ENCODE measurements at places on chromosomes 16 and 17.
A peak's percentile ranks its signal among the peaks of the same experiment; 100 is the strongest.

GRCh38 chr17:61444075-61444474, 8.1 kb upstream of the TBX4 start:
- no peak for DNase-seq

DNA sequence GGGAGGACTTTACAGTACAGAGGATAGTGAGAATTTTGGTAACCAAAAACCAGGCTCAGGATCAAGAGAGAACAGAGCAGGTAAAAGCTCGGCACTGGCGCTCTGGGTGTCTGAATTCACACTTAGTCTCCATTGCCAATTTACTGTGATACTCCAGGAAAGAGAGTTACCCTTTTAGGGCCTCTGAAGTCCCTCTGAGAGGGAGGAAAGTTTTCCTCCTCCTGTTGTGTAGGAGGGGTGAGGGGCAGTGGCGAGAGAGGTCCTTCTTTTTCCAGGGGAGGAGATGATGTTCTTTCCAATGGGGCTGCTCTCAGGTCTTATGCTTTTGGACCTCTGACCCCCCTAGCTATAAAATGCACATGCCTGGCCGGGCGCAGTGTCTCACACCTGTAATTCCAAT, 5.4 kb upstream of the TNS4 start:
- no peak for DNase-seq

DNA sequence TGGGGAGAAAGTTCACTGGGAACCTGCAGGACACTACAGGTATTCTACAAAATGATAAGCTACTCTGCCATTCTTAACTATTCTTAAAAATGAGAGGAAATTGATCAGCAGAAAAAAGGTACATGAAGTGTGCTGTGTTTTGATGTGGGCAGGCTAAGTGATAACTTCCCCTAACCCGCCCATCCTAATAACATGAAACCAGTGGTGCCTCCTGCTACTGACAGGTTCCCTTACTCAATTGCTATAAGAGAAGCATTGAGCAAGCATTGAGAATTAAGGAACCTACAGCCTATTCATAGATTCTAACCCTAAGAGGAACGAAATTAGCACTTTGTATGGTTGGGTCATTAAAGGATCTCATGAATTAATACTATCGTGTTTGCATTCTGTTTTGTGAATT, 18.9 kb downstream of the XYLT1 start:
- no peak for DNase-seq

DNA sequence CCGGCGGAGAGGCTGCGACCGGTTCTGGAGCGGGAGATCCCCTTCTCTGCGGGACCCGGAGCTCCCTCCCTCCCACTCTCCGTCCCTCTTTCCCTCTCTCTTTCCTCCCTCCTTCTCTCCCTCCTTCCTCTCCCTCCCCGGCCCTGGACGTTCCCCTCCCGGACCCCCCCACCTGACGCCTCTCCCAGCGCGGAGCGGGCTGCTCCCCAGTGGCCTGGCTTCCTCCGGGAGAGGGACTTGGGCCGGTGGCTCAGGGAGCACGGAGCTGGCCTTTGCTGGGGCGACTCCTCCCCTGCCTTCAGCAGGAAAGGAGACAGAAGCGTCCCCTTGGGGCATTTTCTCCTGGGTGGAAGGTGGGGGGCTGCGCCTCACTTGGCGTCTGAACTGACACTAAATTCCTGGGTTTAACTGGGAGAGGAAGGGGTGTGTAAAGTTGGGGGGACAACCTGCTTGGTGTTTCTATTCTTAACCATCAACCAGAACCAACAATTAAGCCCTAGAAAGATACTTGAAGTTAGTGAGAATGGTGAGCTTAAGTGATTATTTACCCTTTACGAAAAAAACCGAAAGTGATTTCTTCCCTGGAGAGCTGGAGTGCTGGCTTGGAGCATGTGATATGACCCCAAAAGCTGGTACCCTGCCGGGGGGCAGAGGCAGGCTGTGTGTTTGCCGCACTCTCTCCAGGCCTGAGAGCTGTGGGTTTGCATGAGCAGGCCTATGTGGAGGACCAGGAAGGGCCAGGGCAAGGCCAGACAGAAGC, 775 bp downstream of the SPIRE2 start:
- no peak for DNase-seq

DNA sequence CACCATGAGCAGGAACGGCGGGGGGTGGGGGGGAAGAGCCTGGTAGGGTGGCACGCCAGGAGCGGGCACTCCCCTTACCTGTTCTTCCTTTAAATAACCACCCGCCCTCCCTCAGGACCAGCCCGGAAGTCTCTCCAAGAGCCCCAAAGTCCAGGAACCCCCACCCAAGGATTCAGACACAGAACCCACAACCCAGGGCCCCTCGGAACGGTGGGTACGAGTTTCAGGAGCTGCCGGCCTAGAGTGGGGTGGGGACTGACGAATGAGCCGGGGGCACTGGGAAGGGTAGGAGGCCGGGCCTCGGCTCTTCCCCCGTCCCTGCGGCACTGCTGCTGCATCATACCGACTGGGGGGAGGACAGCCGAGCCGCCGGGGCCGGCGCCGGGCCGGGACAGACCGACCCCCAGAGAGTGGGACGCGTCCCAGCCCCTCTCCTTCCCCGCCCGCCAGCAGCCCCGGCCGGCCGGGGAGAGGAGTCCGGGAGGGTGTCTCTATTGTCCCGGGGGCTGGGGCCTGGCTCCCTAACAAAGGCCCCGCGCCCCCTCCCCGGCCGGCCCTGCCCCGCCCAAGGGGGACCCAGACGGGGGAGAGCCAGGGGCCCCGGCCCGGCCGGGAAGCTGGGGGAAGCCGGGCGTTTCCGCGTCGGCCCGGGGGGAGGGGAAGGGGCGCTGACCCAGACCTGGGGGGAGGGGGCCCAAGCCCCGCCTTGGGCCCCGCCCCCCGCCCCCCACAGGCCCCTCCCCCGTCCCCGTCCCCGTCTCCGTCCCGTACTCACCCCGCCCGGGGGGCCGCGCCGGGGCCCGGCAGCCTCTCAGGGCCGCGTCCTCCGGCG, 747 bp downstream of the ATXN7L3 start:
- DNase-seq = peak; percentile 87

DNA sequence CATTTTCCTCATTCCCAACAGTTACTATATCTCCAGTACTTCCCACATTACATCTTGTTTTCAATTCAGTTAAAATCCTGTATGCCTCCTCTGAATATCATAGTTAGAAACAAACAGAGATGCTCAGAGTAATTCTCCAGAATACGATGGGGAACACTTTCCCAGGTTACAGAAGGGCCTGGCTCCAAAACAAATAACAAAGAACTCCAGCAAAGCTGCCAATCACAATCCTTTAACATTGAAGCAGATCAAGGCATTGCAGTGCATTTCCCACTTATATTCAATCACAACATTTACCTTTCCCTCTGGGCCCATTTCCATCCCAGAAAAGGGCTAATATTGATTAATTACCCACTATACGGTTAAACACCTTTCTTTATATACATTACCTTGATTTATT, 29.4 kb upstream of the PMFBP1 start:
- no peak for DNase-seq

DNA sequence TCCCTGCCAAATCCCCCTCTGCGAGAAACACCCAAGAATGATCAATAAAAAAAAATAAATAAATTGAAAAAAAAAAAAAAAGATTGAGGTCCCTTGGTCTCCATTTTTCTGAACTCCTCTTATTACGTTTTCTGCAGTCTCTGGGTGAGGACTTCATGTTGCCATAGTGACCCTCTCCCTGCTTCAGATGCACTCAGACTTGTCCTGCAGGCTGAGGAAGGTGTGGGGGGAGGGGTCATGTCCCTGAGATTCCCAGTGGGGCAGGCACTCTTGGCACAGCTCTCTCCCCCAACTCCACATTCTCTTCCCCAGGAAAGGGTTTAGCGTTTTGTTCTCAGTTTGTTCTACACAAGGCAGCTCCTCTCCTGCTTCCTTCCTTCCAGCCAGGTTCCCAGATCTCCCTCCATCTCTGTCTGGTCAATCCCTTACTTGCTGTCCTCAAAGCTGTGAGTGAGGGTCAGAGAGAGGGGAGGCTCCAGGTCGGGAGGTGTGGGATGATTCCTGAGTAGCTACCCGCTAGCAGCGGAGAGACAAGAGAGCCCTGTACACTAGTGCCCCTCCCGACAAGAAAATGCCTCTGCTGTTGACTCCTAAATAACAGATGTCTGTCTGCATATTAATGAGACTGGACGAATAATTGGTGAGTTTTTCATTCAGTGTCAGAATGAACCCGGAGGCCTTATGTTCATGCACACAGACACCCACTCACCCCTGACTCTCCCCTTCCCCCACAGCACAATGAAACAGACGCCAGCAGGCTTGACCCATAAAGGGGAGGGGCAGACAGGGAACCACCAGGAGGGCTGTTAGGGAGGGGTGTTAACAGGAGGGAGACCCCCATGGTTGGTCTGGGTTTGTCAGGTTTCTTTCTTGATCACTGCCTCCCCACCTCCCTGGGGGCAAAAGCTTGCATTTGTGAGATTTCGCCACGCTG, 9.2 kb downstream of the RND2 start:
- DNase-seq = no peak
